Placental pericyte (primary cell): ENCODE measurements at places on chromosomes 3 and 15. TPM values are rescaled to one million over a fixed set of nuclear protein-coding genes. Genes with fewer than 3 reads are reported as not detected.

The POLR2H gene
- 61.1 and 74.4 TPM in 2 replicates for total RNA-seq

The TM6SF1 gene
- 2.6 and 4.4 TPM in 2 replicates for total RNA-seq

The LIPH gene
- 0.14 TPM in 1 of 2 replicates, not detected in the other for total RNA-seq

The PSMA4 gene
- total RNA-seq: 200 and 263 TPM in 2 replicates

The UMPS gene
- total RNA-seq: 14.4 and 30.4 TPM in 2 replicates

The ERICH6 gene
- total RNA-seq: 0.14 and 0.22 TPM in 2 replicates

The AGBL1 gene
- total RNA-seq: not detected in 2 replicates

The FRMD4B gene
- 0.29 and 0.66 TPM in 2 replicates for total RNA-seq

The PLAAT1 gene
- not detected in 2 replicates for total RNA-seq

The AADAC gene
- 0.22 and 0.43 TPM in 2 replicates for total RNA-seq

The ALDH1A2 gene
- total RNA-seq: 0.86 and 2.0 TPM in 2 replicates

The SI gene
- total RNA-seq: not detected in 2 replicates

The PLIN1 gene
- not detected in 2 replicates for total RNA-seq

The FHIT gene
- total RNA-seq: 0.29 TPM in 1 of 2 replicates, not detected in the other

The TGM5 gene
- not detected in 2 replicates for total RNA-seq

The PPCDC gene
- 10.5 and 19.3 TPM in 2 replicates for total RNA-seq

The CCDC39 gene
- total RNA-seq: not detected in 2 replicates

The ROPN1 gene
- not detected in 2 replicates for total RNA-seq

The ZNF592 gene
- 9.0 and 16.5 TPM in 2 replicates for total RNA-seq

The PTH1R gene
- total RNA-seq: not detected in 2 replicates

The CLDN16 gene
- 0.22 and 0.29 TPM in 2 replicates for total RNA-seq

The NR1I2 gene
- total RNA-seq: under 0.01 TPM in 1 of 2 replicates, not detected in the other

The HTR3E gene
- total RNA-seq: not detected in 2 replicates

The PRRT3 gene
- total RNA-seq: 2.6 and 2.7 TPM in 2 replicates

The ARHGAP31 gene
- 6.8 and 19.5 TPM in 2 replicates for total RNA-seq

The EDEM1 gene
- total RNA-seq: 86.6 and 135 TPM in 2 replicates

The P2RY14 gene
- total RNA-seq: 0.14 TPM in 1 of 2 replicates, not detected in the other

The P2RY13 gene
- not detected in 2 replicates for total RNA-seq
